ENCODE measurements at places on chromosomes 6 and 20.

- no peak for DNase-seq
These were observed 1109.0 kb upstream of the FLRT3 start for GRCh38 chr20:15446373-15446772.

- no peak for DNase-seq
These were observed 709.6 kb upstream of the MARCKS start for GRCh38 chr6:113147544-113147943.

GRCh38 chr6:147322299-147323162, 118.3 kb downstream of the STXBP5 start:
- peak; percentile 76 for DNase-seq

DNA sequence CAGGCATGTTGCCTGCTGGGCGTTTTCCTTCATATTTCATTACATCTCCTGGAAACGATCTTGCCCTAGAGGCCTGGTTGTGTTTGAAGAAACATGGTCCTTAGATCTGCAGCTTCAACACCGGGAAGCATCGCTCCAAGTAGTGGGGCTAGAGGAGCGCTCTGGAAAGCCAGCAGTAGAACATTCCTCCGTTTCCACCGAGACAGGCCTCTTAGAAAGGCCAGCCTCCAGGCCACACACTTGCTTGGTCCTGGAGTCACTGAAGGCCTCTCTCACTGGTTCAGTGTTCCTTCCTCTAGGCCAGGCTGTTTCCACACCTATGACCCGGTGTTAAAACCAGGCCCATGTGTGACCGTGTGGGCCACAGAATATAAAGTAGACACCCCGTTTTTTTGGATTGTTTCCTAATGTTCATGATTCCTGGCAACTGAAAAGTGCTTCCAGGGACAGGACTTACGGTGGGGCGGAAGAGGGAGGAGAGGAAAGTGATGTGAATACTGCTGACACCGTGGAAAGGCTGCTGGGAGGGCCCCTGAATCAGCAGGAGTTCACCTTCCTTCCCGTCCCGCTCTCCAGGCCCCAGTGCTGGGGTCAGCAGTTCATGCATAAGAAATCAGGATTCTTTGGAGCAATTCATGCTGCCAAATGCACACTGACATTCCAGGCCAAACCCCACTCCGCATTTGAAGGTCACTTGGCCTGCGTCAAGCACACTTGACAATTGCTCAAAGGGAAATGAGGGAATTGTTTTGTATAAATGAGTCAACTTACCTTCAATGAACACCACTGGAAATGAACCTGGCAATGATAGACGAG, 83.8 kb downstream of the IYD start:
- no peak for DNase-seq

GRCh38 chr6:170174124-170174770, 116.6 kb downstream of the DLL1 start:
- no peak for DNase-seq

GRCh38 chr6:53956068-53956711, 155.1 kb upstream of the MLIP start:
- peak; percentile 75 for DNase-seq

- DNase-seq: no peak
These were observed 474.9 kb upstream of the AGPAT4 start for GRCh38 chr6:161748535-161749416.

- DNase-seq: peak; percentile 51
These were observed 61.6 kb downstream of the RAB44 start for GRCh38 chr6:36759148-36759759.

- DNase-seq: peak; percentile 54
These were observed 20.2 kb upstream of the TNFAIP3 start for GRCh38 chr6:137846772-137847313.

- no peak for DNase-seq
These were observed 643 bp upstream of the MAP3K4 start for GRCh38 chr6:160990847-160991405.

GRCh38 chr6:74657011-74657410, 548.8 kb downstream of the COL12A1 start:
- DNase-seq: no peak

DNA sequence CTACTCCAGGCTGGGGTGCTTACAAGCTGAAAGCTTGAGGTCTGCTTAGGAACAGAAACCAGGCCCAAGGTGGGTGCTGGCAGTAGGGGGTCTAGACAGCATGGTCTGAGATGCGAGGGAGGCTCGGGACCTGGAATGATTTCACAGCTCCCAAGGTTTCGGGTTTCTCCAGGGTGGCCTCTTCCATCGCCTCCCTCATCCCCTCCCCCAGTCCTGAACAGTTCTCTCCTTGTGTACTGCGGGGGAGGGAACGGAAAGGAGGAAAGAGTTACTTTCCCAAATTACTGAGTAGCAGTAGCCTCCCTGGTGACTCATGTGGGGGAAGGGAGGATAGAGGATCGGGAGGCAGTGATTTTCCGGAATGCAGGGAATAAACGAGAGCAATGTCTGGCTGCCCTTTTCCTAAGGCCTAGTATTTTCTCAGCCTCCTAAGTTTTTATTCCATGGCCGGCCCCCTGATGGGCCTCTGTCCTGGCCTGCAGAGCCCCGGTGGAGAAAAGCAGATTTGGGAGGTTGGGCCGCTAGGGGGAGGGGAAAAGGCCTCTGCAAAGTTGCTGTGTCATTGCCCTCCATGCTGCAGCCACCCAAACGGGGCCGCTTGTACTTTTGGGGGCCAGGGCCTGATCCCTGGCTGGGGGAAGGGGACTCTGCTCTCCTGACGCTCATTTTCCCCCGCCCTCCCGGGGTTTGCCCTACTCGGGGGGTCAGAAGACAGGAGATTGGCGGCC, 1.5 kb downstream of the BRD2 start:
- peak; percentile 74 for DNase-seq

- DNase-seq: no peak
These were observed 237.8 kb downstream of the SYNE1 start for GRCh38 chr6:152399399-152399798.

- DNase-seq: no peak
These were observed 92.9 kb downstream of the RAMACL start for GRCh38 chr6:166493427-166494100.

GRCh38 chr6:124203101-124203811, 399.6 kb downstream of the NKAIN2 start:
- no peak for DNase-seq

DNA sequence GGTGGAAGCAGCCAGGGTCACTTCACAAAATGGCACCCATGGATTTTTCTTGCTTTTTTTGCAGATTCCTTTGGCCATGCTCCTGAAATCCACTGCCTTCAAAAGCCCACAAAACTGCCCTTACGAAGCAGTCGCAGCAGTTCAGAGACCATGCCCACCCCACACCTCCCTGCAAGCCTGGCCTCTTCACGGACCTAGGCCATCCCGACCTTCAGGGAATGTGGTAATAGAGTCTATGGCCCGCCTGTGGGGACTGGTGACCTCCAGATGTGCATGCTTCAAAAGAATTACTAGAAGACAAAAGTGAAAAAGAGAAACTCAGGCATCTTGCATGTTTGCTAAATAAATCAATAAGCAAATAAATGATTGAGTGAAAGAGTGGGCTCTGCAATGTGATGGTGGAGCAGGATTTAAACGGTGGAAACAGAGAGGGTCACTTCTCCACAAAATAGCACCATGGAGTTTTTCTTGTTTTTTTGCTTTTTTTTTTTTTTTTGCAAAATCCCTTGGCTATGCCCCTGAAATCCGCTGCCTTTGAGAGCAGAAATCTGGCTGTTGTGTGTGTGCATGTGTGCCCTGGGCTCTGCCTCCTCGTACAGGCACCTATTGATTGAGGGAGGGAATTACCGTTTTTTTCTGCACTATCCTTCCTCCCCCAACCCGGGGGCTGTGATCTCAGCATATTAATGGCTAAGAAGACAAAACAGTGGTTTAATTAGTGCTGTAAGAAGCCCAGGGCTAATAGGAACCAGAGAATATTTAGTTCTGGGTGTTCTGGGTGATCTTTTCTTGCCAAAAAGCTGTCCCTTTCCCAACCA, 107.4 kb downstream of the PXDC1 start:
- DNase-seq: no peak

GRCh38 chr6:2949536-2950083, 21.8 kb downstream of the SERPINB6 start:
- no peak for DNase-seq

GRCh38 chr6:1103945-1104623, 207.8 kb upstream of the FOXQ1 start:
- no peak for DNase-seq

DNA sequence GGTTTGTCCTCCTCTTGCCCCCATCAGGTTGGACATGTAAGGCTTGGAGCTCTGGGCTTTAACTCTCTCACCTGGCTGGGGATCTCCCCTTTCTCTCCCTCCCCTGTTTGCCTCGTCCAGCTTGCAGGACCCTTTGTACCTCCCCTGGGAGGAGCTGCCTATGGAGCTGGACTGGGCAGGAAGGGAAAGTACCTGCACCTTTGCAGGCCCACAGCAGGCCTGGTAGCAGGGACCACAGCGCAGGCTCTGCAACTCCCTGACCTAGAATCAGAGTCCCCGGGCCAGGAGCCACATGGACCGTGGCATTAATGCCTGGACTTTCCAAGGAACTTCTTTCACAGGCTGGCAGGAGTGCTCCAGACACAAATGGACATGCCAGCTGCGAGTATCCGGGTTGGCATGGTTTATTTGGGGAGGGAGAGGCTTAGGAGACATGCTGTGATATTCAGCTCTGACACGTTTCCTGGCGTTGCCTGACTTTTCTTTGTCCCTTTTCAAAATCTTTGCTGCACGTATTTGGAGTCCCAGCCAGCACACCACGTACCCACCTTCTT, 268.5 kb upstream of the EXOC2 start:
- DNase-seq: no peak

GRCh38 chr20:40422656-40423055, 266.4 kb downstream of the MAFB start:
- no peak for DNase-seq

- no peak for DNase-seq
These were observed 404.4 kb downstream of the BMP2 start for GRCh38 chr20:7171911-7172310.

- DNase-seq: peak; percentile 14
These were observed 62.6 kb upstream of the ADGRB3 start for GRCh38 chr6:68572525-68572924.

DNA sequence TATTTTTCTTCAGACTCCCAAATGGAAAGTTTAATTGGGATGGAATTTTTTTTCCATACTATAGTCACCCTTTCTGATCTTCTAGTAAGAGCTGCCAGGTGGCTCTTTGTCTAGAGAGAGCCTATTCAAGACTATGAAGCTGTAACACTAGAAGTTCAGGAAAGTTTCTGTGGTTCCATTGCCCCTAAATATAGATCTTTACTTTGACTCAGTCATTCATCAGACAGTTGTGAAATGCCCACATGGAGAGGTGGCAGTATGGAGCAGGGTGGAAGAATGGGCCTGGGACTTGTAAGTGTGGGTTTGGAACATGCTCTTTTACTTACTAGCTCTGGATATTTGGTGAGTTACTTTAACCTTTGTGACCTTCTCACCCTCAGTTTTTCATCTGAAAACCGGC, 87.8 kb downstream of the CTNNBL1 start:
- no peak for DNase-seq

All from GDM1 (cell line).